ENCODE measurements at places on chromosomes 5 and 9.
A peak's percentile ranks its signal among the peaks of the same experiment; 100 is the strongest.

- DNase-seq: no peak
Measured at GRCh38 chr5:119327018-119327417, 28.8 kb upstream of the TNFAIP8 start.

- DNase-seq: no peak
Measured at GRCh38 chr9:75699625-75700251, 190.7 kb upstream of the PCSK5 start.

- DNase-seq: no peak
Measured at GRCh38 chr9:12889402-12890106, 114.7 kb downstream of the LURAP1L start.

GRCh38 chr5:98031496-98031895 lies 742.0 kb upstream of the RGMB start:
- no peak for DNase-seq

DNA sequence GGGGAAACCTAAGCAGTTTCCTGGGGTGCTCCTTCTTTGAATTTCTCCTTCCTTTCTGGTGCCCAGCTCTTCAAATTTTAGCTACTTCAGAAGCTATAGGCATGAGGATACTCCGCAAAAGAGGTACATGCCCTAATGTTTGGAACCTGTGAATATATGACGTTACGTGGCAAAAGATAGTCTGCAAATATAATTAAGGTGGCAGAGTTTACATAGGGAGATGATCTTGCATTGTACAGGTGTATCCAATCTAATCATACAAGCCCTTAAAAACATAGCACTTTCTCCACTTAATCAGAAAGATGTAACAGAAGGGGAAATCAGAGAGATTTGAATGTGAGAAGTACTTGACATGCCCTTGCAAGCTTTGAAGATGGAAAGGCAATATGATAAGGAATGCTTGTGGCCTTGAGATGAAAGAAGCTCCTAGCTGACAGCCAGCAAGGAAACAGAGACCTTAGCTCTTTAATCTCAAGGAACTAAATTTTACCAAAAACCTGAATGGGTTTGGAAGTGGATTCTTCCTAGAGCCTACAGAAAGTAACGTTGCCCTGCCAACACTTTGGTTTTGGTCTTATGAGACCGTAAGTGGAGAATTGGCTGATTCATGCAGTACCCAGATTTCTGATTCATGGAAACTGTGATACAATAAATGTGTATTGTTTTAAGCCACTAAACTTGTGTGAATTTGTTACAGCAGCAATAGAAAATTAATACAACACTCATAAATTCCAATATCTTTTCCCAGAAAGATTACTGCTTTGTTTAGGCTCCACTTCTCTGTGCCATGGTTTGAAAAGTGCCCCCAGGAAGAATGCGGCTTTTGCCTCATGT lies 268.4 kb downstream of the FAM170A start:
- no peak for DNase-seq

- DNase-seq: peak; percentile 21
Measured at GRCh38 chr5:76544268-76544926, 78.8 kb downstream of the F2RL2 start.

DNA sequence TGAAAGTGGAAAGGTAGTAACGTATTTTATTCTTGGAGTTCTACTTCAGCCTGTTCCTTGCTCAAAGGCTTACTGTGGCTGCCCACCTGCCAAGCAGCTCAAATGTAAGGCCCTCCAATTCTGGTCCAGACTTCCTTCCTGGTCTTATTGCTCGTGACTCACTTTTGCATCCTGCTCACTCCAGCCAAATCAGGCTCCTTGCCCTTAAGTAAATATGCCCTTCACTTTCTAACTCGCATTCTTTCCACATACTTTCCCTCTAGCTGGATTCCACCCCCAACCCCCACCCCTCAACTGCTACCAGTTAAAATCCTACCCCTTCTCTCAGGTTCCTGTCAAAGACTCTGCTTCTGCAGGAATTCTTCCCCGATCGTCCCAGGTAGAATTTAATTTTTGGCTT lies 96.6 kb downstream of the GALNT10 start:
- peak; percentile 81 for DNase-seq

GRCh38 chr9:16405421-16405820 lies 465.0 kb downstream of the BNC2 start:
- no peak for DNase-seq

DNA sequence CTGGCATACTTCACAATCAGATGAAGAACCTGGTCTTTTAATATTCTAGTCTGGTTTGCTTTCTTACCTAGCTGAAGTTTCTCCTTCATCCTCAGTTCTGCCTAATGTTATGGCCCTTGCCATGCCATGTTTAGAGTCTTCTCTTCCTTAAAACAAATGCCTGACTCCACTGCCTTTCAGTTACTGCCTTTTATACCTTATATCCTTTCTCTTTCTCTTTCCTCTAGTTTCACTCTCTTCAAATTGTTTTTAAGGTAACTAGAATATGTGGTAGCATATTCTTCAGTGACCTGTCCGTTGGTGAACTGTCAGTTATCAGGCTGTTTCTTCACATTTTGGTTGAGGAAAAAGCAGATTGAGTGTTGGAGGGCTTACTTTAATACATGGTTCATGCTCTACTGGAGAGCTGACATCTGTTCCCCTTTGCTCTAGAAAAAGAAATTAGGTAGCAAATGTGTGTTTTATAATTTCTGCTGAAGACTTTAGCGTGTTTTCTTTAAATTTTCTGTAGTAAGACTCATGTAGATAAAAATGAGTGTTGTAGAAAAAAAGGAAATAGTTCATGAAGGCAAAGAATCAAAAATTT lies 103.8 kb downstream of the DMXL1 start:
- DNase-seq: no peak

- no peak for DNase-seq
Measured at GRCh38 chr9:125950880-125951471, 203.8 kb downstream of the PBX3 start.

GRCh38 chr9:100637787-100638186 lies 59.9 kb downstream of the CAVIN4 start:
- DNase-seq: peak; percentile 2

DNA sequence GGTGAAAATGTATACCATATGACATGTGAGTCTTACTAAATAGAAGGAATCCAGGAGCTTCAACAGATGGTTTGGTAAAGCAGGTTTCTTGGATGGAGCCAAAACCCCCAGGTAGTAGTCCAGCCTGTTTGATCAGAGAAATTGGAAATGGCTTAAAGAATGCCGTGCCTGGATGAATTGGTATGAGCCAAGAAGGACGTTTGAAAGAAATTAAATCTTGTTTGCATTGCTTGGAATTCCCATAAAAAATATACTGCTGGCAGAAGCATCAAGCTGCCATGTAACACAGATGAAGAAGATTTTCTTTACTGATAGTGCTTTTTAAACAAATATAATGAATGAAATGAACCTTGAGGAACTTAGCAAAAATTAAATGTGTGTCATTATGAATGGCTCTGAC lies 176.3 kb downstream of the NPR3 start:
- no peak for DNase-seq

DNA sequence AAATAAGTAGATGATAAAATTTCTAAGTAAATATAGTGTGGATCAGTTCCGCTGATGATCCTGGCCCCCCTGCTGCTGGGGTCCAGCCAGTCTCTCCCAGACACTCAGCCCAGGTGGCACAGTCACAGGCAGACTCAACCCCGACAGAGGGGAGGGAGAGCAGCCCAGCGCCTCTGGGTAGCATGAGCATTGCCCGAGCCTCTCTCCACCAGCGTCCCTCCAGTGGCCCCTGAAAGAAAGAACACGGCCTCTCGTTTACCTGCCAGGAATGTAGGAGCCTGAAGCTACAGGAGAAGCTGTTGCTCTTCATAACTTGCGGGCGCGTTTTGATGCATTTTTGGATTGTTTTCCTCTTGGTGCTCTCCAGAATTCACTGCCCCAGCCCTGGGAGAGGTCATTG lies 68.8 kb upstream of the ICE1 start:
- no peak for DNase-seq

DNA sequence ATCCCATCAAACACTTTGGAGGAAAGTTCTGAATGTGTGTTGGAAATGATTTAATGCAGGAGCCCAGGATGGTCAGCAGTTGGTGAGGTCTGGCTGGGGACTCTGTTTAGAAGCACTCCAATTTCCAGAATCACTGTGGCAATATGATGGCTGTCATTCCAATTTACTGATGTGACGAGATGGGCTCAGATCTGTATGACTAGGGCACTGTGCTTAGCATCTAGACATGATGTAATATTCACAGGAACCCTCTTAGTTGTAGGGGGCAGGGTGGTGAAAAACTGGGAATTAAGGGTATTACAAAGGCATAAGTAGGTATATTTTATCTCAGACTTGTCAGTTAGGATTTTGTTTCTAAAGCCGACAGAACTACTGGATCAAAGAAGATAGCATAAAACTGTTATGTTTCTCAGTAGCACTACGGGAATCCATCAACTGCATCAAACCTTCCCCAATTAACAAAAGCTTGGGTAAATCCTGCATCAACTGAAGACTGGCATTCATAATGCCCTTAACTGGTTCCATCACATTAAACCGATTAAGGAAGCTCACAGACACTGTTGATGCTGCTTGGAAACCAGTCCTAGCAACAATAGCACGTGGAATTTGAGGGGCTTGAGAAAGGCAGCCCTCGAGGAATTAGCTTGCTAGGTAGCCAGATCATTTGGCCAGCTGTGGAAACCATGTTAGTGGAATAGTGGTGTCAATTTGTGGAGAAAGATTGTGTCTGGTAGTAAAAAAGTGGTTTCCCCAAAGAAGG lies 86.1 kb downstream of the SV2C start:
- no peak for DNase-seq

GRCh38 chr9:37408933-37409710 lies 13.4 kb upstream of the GRHPR start:
- no peak for DNase-seq

GRCh38 chr9:13478639-13479038 lies 199.1 kb upstream of the MPDZ start:
- no peak for DNase-seq

DNA sequence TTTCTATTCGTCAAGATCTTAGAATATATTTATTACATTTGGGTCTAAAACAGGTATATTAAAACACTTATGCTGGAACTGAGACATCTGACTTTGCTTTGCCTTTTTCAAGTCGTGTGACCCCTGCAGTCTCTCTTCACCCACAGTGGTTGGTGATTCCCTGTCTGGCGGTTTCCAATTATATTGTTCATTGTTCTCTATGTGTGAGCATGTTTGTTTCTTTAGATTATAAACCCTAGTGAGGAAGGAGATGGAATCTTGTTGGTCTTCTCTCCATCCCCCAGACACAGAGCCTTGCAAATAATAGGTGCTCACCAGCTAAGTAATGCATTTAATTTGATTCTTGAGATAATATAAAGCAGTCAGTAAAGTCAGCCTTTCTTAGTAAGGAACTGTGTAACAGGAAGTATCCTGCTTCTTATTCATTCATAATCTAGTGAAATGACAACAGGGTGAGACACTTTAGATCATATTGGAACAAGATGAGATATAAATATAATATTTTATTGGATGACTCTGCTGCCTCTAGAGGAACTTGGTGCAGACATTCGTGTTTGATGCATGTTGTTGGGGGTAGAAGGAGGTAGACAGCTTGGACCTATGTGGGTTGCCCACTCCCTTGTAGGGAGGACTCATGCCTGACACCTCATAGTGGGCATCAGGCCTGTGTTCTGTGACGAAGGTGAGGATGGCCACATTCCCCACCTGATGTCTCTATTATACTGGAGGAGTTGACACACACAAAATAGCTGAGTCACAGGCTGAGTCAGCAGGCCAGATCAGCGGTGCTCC lies 88.1 kb downstream of the FGF1 start:
- DNase-seq: peak; percentile 89

GRCh38 chr9:113223963-113224362 lies 2.6 kb downstream of the SLC31A1 start:
- peak; percentile 82 for DNase-seq

GRCh38 chr9:2465921-2466460 lies 155.6 kb upstream of the VLDLR start:
- peak; percentile 16 for DNase-seq

GRCh38 chr9:131487621-131488031 lies 15.1 kb upstream of the POMT1 start:
- DNase-seq: no peak

GRCh38 chr5:55578771-55579170 lies 44.0 kb upstream of the PLPP1 start:
- peak; percentile 7 for DNase-seq

DNA sequence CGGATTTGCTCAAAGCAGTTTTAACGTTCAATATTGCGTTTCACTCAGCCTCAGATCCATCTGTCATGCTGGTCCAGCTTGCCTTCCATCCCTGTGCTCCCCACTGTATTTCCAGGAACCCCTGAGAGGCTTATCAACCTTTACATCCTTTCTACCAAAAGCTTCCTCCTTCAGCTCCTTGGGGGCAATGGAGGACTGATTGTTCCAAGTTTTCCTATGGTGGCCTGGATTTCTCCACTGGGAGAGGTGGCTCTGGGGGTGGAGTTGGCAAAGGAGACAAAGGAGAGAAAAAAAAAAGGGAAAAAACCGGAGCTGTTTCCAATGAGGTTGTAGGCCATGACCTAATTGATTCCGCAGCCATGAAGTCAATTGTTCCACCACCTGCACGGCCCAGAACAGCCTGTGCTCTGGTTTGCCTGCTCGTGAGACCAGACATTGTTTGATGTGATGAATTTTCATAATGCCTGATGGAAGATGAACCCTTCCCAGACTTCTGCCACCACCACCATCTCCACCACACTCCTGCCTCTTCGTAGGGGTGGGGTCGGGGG lies 54.1 kb downstream of the ABLIM3 start:
- DNase-seq: no peak

- no peak for DNase-seq
Measured at GRCh38 chr9:72971411-72971810, 18.6 kb upstream of the ALDH1A1 start.

GRCh38 chr9:15240927-15241326 lies 66.1 kb downstream of the TTC39B start:
- DNase-seq: no peak

- DNase-seq: no peak
Measured at GRCh38 chr5:81724571-81724970, 26.3 kb downstream of the SSBP2 start.

DNA sequence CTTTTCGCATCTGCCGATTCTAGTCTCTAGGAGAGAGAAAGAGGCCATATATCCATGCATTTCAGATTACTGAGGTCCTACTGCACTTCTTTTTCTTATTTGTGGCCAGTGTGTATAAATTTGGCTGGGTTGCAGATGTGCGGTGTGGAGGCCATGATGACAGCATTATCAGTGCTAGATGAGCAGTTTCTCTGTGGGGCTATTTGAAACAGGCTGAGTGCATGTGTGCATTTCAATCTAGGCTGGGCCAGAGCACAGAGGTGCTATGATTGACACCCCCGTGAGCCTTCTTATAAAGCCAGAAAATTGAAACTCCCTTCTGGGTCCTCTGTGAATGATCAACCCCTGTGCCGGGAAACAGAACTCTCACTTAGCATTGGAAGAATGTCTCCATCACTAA lies 70.0 kb downstream of the TMEM252 start:
- DNase-seq: no peak
